ENCODE measurements at places on chromosomes 3 and 15.

- no peak for DNase-seq
Observed at GRCh38 chr15:89107984-89108383, 19.7 kb downstream of the ABHD2 start.

DNA sequence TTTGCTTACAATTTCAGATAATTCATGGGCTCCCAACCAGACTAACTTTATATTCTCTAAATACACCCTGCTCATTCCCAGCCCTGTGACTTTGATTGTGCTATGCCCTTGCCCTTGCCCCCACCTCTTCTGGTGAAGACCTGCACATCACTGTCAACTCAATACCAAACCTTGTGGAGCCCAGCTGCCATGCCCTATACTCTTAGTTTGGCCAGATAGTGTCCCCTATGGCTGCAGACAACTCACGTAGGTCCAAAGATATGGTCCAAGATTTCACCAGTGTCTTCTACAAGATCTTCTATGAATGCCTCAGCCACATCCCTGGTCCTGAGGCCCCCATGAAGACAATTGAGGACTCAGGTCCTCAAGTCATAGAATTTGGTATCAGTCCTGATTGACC lies 118.3 kb upstream of the EIF1B start:
- no peak for DNase-seq

DNA sequence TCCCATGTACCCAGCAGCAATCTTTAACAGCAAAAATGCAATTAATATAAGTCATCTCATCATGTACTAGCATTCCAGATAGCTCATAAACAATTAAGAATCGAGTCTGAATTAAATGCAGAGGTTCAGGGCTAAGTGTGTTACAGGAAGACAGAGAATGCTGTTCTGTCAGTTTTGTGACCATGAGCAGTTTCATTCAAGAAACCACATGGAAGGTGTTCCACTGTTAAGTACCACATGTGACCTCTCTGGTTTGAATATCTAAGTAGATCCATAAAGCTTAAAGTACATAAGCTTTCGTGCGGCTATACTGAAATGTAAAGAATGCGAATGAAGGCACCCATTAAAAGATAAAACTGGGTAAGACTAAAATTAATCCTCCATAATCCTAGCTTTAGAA lies 272.3 kb downstream of the IL5RA start:
- no peak for DNase-seq

DNA sequence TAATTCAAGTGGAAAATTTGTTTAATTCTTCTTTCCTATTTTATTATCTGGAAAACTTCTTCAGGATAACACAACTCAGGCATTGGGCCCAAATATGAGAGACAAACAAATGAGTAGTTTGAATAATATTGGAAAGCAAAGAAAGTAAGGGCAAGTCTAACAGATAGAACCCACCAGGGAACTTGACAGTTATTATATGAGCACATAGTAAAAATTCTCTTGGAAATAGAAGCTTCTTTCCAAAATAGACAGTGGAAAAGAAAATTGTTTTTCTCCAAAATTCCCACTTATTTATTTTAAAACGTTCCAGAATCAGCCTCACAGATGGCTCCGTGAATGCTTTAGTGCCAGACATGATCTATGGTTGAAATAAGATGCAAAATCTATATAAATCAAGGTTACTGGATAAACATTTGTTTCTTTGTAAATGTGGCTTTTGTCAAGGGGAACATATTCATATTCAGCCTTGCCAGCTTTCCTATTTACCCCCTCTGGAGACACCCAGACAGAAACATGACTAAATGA lies 23.9 kb downstream of the LDHAL6B start:
- DNase-seq, result no peak

DNA sequence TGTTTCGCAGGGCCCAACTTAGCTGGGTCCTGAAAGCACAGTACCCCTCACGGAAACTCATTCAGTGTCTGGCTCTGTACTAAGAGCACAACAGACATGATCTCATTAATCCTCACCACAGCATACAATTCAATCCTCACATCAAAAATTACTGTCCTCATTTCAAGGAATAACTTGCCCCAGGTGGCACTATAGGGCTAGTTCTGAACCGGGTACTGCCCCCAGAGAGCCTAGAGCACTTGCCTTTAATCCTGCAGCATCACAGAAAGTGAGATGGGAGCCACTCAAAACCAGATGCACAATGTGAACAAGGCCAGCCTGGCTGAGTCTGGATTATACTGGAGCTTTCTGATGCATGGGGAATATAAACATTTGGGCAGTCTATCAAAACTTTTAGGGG lies 122.6 kb downstream of the OSBPL10 start:
- DNase-seq, result no peak

GRCh38 chr3:4906107-4906621 lies 73.1 kb upstream of the BHLHE40 start:
- no peak for DNase-seq

- DNase-seq, result no peak
Observed at GRCh38 chr3:53257465-53257864, 1.6 kb upstream of the TKT start.

- no peak for DNase-seq
Observed at GRCh38 chr3:183725387-183725786, 27.8 kb downstream of the YEATS2 start.

- DNase-seq, result no peak
Observed at GRCh38 chr15:31241888-31242522, 84.6 kb upstream of the KLF13 start.

- no peak for DNase-seq
Observed at GRCh38 chr3:170180079-170180907, 1.2 kb downstream of the PHC3 start.

DNA sequence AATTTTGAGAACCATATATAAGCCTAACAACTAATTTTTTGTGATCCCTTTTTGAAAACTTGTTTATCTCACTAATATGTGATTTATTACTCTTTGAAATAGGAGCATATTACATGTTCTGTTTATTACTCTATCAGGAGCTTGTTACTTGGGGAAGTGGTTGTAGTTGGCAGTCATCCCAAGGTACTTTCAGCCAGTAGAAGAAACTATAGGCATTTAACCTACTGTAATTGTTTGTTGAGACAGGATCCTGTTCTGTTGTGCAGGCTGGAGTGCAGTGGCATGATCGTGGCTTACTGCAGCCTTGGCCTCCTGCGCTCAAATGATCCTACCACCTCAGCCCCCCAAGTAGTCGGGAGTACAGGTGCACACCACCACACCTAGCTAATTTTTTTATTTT lies 195.6 kb downstream of the TCF12 start:
- DNase-seq, result no peak

GRCh38 chr3:122742234-122742633 lies 51.4 kb downstream of the HSPBAP1 start:
- no peak for DNase-seq

DNA sequence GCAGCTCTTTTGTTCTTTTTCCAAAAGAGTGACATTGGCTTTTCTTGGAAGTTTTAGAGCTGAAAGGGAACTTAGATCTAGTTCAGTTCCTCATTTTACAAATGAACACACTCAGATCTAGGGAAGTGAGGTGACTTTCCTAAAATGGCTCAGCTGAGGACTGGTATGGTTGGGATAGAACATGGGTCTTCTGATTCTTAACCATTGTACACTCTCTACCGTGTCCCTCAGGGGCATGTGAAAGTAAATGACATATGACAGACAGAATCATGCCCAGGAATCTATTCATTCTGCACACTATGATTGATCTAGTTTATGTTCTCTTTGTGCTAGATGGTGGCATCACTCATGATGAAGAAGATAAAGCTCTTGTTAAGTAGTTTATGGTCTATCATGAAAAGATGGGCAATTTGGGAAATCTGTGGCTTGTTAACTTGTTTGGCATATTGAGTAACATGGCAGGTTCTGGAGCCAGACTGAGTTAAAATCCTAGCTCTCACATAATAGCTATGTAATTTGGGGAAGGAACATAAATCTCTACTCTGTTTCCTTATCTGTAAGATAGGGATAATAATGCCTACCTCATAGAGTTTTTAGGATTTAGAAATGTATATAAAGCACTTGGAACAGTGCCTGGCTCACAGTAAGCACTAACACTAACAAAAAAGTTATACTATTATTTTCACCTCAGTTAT lies 30.9 kb downstream of the UBE2E1 start:
- no peak for DNase-seq

GRCh38 chr3:114646526-114646925 lies 352.7 kb downstream of the TIGIT start:
- no peak for DNase-seq

DNA sequence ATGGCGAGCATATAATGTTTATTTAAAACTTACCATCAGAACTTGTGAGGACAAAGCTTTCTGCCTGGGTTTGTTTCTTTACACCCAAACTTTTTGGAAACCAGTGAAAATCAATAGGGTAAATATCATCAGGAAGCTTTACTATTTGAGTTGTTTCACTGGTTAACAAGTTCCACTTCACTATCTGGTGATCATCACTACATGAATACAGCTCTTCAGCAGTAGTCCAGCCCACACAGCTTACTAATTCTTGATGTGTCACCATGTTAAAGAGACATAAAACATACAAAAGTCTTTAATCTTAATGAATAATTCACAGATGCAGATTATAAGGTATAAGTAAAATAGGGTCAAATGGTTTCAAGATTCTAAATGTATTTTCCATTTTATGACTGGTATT lies 17.6 kb downstream of the IFT80 start:
- DNase-seq, result no peak

DNA sequence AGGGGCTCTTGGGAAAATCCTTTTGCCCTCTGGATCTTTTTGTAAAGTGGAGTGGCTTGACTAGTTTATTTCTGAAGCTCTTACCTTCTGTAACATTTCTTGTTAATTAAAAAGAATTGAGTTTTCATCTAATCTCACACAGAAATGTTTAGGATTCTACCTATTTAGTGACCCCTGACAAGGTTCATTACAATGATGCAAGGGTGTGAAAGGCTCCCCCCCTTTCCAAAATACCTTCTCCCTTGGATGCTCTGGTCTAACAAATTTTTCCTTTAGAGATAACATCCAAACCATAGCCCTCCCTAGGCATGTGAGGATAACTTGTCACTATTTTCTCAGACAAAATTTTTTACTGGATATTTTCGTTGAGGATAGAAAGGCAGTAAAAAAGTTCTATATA lies 223.9 kb downstream of the THRB start:
- no peak for DNase-seq

DNA sequence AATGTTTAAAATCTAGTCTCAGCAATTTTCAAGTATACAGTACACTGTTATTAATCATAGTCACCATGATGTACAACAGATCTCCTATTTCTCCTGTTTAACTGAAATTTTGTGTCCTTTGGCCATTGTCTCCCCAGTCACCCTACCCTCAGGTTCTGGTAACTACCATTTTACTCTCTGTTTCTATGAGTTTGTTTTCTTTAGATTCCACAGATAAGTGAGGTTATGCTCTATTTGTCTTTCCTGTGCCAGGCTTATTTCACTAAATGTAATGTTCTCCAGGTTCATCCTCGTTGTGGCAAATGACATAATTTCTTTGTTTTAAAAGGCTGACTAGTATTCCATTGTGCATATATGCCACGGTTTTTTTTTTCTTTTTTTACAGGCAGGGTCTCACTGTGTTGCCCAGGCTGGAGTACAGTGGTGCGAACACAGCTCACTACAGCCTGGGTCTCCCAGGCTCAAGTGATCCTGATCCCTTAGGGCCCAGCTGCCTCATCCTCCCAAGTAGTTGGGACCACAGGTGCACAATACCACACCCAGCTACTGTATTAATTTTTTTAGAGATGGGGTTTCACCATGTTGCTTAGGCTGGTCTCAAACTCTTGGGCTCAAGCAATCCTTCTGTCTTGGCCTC lies 50.0 kb downstream of the RAB7A start:
- no peak for DNase-seq

GRCh38 chr3:128493570-128494366 lies 767 bp upstream of the GATA2 start:
- DNase-seq, result no peak

DNA sequence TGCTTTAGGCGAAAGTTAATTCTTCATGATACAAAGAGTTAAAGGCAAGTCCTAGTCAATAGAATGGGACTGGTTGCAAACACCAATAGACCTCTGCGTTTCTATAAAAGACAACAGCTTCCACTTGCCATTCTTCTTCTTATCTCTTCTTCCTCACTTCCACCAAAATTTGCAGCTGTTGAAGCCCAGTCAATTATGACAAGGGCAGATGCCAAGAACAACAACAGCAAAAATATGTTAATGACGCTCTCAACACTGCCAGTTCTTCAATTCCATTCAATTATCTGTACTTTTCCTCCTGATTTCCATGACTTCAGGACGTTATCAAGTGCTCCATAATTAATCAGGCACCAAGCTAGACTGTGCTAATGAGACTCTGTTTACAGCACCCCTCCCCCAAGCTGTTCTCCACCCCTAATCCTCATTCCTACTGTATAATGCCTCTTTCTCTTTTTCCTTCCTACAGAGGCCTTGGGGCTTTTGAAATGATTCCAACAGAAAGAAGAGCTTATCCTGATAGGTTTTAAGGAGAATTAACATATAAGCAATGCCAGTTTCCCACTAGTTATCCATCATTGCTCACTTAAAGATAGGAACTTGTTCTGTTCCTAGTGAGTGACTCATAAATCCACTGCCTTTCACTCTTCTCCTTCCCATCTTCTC lies 1160.5 kb downstream of the IGSF11 start:
- no peak for DNase-seq

GRCh38 chr3:183239046-183239445 lies 14.0 kb upstream of the B3GNT5 start:
- DNase-seq, result no peak

DNA sequence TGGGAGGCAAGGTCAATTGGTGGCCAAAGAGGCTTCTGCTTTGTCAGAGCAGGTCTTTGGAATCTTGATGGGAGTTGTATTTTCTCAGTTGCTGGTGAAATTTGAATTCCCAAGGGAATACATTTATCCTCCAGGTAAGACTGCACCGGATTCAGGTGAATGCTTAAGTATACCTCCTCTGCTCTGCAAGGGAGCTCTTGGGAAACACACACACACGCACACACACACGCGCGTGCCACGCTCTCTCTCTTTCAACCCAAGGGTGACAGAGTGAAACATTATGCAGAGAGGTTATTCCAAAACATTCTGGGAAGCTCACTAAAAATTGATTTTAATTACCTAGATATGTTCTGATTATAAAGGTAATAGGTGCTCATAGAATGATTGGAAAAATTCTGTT lies 33.7 kb downstream of the ST6GAL1 start:
- no peak for DNase-seq

DNA sequence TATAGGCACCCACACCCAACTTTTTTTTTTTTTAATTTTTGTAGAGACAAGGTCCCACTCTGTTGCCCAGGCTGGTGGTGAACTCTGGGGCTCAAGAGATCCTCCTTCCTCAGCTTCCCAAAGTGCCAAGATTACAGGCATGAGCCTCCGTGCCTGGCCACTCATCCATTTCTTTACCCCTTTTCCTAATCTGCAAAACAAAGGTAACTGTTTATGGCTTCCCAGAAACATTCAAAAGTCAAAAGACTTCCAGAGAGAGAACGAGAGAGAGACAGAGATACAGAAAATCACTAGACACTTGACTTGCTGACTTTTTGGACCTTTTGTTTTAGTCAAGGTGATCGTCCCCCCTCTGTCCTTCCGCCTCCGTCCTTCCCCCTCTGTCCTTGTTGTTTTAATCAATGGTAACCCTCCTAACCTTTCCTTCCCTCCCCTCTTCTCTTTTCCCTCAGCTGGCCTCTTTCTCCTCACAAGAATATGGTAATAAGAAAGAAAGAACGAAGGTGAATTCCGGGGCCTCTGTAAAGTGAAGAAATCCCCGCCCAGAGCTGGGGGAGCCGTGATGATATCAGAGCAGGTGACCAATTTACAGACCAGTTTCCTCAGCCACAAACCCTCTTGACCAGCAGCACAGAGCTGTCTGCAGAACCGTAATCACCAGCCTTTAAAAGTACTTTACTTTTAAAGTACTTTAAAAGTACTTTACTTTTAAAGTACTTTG lies 21.9 kb downstream of the KLHL6 start:
- no peak for DNase-seq

GRCh38 chr3:195708626-195709481 lies 11.9 kb upstream of the MUC20 start:
- DNase-seq, result no peak
